Hepatocyte (in vitro differentiated cells): ENCODE measurements at places on chromosomes 1 and 21.

GRCh38 chr1:156924478-156925153, 4.2 kb downstream of the LRRC71 start:
- DNase-seq, result no peak

GRCh38 chr1:203327684-203328457, 22.6 kb downstream of the BTG2 start:
- DNase-seq, result peak; percentile 75

DNA sequence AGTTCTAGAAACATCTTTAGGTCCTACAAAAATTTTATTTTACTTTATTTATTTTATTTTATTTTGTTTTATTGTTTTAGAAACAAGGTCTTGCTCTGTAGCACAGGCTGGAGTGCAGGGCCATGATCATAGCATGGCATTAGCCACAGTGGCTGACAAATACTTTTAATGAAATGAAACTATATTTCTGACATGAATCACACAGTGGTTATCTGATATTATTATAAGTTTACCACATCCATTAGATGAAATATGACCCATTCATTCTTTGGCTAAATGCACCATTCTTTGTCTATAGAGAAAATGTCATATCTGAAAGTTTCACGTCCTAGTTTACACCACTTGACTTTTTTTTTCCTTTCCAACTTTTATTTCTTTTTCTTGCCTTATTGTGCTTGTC, 613.4 kb upstream of the ADAMTS5 start:
- DNase-seq, result no peak

GRCh38 chr1:247496581-247497285, 38.8 kb upstream of the OR2B11 start:
- DNase-seq, result no peak

- DNase-seq, result no peak
Observed at GRCh38 chr1:244113532-244114320, 62.6 kb downstream of the ZBTB18 start.
